Anterior cingulate cortex (tissue), 58 donors: ENCODE measurements at places on chromosomes 7 and 10.

- DNase-seq, result no peak
These were observed 48.1 kb downstream of the INSYN2A start for GRCh38 chr10:127148066-127148932.

DNA sequence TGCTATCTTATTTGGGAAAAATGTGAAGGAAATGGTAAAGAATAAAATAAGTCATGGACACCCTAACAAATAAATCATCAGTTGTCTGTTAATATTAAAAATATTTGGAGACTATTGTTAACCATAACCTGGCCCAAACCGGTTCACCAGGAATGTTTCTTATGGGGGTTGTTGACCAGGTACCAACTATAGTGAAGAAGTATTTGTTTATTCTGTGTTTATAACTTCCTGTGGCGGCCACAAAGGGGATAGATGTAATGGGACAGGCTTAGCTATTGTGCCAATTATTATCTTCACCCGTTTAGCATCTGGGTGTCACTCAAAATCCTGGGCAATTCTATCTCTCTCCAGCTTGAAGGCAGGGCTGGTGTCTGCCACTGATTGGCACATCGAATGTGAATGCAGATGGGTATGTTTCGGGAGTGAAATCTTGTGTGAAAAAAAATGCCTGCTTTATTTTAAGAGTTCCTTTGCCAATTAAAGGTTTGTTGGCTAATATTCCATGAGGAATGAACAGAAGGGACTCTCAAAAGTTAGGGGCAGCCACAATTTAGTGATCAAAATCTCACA lies 500.9 kb downstream of the ARL4A start:
- DNase-seq, result no peak

DNA sequence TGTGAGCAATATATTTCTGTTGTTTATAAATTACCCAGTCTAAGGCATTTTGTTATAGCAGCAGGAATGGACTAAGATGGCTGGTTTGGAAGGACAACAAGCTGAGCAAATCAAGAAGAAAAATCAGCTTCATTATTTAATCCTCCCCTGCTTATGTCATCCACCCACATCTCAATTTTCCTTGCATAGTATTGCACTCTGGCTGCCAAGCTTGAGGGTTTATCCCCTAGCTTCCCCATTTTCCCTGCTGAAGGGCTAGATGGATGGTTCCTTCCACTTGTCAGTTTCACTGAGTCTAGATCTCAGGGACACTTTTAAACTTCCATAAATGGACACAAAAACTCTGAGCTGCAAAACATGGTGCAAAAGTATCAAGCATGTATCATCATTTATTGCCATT lies 75.2 kb upstream of the LAMB4 start:
- no peak for DNase-seq

GRCh38 chr10:75261813-75262705 lies 26.3 kb upstream of the COMTD1 start:
- DNase-seq, result no peak

GRCh38 chr7:83429493-83429892 lies 219.4 kb downstream of the SEMA3E start:
- no peak for DNase-seq

GRCh38 chr10:15211464-15211979 lies 43.0 kb upstream of the NMT2 start:
- no peak for DNase-seq

DNA sequence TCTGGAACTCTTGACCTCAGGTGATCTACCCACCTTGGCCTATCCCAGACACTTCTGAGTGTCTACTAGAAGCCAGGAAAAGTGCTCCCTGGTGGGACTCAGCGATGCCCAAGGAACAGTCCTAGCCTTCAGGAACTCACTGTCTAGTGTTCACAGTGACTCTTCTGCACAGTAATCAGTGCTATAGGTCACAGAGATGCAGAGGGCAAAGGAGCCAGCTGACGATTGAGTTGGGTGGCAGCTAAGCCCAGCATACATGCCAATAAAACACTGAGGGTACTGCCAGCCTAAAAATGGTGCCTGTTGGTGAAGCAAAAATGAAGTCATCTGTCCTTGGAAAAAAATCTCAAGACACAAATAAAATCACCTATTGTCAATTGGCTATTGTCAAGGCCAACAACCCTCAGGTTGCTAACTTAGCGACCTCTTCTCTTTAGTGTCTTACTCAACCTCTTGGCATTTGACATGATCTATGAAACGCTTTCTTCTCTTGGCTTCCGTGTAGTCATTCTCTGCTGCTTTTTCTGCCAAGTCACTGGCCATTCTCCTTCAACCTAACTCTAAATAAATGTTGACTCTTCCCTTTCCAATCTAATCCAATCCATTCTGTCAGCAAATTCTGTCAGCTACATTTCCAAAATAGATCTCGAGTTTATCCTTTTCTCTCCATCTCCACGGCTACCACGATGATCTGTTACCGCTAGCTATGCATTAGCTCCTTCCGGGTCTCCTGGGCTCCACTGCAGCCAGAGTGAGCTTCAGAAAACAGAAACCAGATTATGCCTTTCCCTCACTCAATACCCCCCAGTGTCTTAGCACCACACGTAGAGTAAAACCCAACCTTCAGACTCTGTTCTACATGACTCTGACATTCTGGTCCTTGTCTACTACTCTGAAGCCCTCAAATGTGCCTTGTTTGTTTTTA lies 99.2 kb downstream of the ATXN7L1 start:
- no peak for DNase-seq

- DNase-seq, result no peak
These were observed 15.8 kb downstream of the ADAP1 start for GRCh38 chr7:938546-939185.

DNA sequence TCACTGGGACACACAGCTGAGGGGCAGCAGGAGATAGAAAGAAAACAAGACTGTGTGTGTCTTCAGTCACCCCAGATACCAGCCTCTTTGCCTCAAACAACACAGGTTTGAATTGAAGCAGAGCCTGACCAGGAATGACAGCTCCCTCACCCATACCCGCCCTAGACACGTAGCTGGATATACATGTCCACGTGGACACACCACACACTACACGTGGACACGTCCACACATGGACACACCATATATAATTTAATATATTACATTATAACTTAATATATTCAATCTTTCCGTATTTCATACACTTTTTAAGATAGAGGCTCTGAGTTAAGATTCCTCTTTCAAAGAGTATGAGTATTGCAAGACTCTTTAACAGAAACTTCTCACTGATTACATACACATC lies 11.3 kb downstream of the GDF2 start:
- no peak for DNase-seq

GRCh38 chr10:16770670-16771069 lies 46.6 kb downstream of the RSU1 start:
- DNase-seq, result no peak

DNA sequence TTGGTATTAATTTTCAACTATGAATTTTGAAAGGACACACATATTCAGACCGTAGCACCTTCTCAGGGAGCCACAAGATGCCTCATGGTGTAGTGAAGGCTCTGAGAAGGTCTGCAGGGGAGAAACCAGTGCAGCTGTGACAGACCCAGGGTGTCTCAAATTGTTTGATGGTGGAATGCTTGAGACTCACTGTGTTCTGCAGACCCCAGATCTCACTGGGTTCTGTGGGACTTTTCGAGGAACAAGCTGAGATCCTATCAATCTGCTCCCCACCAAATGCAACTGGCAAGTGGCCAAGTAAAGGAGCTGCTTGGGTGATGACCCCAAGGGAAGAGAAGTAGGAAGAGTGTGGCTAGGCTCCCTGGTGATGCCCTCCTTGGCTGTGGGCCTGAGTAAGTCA lies 130.5 kb upstream of the UNC5B start:
- no peak for DNase-seq

- no peak for DNase-seq
These were observed 2.5 kb downstream of the ENTPD1 start for GRCh38 chr10:95758351-95759025.

GRCh38 chr10:12042797-12043651 lies at the start of gene UPF2:
UPF2 (minus strand) TSS chr10:12042809; CDS start chr10:12035423, 7,386 bp downstream.
- DNase-seq, result peak; percentile 99

DNA sequence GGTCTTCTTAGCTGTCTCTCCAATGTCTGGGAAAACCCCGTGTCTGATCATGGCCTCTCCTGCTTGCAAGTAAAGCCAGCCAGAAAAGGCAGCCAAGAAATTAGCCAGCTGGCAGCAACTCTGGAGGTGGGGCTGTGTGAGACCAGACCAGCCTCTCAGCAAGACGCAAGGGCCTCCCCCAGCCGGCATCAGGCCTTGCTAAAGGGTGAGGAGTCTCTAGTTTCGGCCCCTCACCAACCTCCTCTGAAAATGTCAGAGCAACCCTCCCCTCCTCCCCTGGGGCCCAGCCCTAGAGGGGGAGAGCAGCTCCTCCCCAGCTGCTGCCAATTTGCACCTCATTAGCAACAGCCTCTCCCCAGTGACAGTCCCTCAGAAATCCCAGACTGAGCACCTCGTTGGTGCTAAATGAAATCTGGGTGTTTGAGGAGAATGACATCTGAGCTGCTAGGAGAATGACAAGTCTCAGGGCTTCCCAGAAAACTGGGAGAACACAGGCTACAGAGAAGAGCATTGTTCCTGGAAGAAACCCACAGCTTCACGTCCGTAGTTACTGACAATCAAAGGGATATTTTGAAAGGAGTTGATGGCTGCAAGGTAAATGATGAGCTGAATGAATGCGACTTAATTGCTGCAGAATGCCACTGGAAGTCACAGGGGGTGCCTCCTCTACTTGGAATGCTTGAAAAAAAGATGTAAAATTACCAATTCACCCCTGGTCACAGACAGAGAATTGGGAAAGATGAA lies 25.9 kb downstream of the DGKI start:
- DNase-seq, result no peak

GRCh38 chr10:103481974-103482531 lies 3.0 kb upstream of the CALHM3 start:
- DNase-seq, result no peak

- no peak for DNase-seq
These were observed 338.6 kb upstream of the VWC2 start for GRCh38 chr7:49434846-49435245.

DNA sequence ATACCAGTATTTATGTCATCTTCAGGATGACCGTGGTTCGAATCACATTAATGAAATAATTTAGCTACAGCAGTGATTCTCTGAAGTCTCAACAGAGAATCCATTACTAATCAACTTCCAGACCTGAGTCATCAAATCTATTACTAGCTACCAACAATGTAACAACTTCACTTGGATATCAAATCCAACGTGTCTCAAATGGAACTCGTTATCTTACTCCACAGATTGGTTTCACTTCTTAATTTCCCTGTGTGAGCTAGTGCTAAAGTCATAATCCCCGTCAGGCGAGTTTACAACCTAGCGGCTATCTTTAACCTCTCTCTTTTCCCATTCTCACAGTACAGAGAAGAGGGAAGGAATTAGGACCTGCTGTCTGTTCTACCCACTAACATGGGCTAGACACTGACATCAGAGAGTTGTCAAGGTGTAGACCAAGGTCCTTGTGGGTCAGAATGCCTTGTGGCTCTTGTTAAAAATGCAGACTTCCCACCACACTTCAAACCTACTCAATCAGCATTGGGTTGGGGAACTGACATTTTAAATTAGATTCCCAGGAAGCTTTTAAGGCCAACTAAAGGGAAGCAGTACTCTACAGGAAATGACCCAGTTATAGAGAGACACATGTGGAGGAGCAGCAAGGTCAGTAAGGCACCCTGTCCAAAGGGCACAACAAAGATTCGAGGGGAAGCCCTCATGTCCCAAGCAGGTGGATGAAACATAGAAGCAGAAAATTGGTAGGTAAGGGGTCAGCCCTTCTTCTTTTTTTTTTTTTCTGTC lies 57.3 kb upstream of the GSAP start:
- DNase-seq, result no peak

- no peak for DNase-seq
These were observed 4.8 kb downstream of the SLIT1 start for GRCh38 chr10:97180986-97181385.

GRCh38 chr10:16439295-16439694 lies 2.5 kb downstream of the PTER start:
- no peak for DNase-seq

DNA sequence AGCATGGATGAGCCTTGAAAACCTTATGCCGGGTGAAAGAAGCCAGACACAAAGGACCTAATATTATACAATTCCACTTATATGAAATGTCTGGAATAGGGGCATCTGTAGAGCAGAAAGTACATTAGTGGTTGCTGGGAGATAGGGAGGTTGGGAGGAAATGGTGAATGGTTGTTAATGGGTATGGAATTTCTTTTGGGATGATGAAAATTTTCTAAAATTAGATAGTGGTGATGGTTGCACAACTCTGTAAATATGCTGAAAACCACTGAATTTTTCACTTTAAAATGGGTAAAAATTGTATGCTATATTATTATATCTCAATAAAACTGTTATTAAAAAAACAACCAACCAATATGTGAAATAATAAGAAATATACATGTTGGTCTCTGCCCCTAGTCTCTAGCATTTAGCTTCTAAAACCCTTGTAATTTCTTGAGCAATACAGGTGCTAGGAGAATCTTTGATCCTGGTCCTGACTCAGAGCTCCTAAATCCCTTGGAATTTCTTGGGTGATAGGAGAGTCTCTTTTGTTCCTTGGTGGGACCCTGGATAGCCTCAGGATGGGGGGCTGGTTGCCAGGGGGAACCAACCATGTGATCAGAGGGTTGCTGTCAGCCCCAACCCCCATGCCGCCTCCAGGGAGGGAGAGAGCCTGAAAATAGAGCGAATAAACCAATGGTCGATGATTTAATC lies 64.0 kb downstream of the TACR2 start:
- DNase-seq, result no peak

GRCh38 chr7:5649641-5650040 lies 131.8 kb downstream of the RNF216 start:
- no peak for DNase-seq

- DNase-seq, result no peak
These were observed 41.7 kb downstream of the ZWINT start for GRCh38 chr10:56319386-56319785.

DNA sequence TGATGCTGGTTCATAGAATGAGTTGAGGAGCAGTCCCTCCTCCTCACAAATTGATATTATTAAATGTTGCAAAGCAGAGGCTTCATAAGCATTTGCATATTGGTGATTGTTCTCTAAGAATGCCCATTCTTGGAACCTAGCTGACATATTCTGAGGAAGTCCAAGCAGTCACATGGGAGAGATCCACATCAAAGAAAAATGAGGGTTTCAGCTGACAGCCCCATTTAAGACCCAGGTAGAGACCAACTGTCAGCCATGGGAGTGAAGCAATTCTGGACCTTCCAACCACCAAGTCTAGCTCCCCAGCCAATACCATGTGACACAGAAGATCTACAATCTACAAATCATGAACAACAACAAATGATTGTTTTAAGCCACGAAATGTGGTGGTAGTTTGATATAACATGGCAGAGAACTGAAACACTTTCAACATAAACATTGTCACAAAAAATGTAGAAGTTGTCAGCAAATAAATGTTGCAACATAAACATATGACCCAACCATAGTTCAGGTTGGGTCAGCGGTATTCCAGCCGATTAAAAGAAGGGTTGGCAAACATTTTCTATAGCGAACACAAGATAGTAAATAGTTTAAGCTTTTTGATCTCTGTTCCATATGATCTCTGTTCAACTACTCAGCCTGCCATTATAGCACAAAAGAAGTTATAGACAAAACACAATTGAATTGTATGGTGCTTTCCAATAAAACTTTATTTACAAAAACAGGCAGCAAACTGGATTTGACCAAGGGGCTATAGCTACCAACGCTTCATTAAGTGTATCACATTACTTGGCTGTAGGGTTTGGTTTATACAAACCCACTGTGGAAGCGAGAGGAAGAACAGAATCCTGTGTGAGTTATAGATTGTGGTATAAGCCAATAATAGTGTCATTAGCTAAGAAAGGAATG lies 41.4 kb upstream of the MPP7 start:
- DNase-seq, result no peak
